ENCODE measurements at places on chromosomes 3 and 15.

GRCh38 chr15:101258238-101259144 is 6.6 kb upstream of the CHSY1 start:
- no peak for DNase-seq

- DNase-seq, result no peak
These were observed 36.7 kb downstream of the XYLB start for GRCh38 chr3:38383156-38383875.

- DNase-seq, result no peak
These were observed 543.9 kb upstream of the NAALADL2 start for GRCh38 chr3:174315225-174315624.

GRCh38 chr3:73813291-73813690 is 188.6 kb upstream of the PDZRN3 start:
- no peak for DNase-seq

GRCh38 chr3:60402931-60403330 is 848.3 kb downstream of the FHIT start:
- no peak for DNase-seq

DNA sequence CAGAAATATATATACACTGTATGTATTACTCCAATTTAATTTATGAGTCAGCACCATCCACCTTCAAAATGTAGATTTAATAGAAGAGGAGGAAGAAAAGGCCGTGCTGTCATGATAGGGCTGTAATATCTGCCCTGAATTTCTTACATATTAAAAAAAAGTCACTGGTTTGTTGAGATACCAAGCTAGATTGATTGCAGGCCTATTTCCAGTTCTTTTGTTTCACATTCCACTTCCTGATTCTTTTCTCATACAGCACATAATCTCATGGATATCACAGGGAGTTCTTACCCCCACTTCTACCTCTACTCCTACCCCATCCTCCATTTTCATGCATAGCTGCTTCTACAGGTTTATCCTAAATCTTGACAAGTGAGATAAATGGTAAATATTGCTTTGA is 290.3 kb downstream of the ZBTB20 start:
- DNase-seq, result no peak

DNA sequence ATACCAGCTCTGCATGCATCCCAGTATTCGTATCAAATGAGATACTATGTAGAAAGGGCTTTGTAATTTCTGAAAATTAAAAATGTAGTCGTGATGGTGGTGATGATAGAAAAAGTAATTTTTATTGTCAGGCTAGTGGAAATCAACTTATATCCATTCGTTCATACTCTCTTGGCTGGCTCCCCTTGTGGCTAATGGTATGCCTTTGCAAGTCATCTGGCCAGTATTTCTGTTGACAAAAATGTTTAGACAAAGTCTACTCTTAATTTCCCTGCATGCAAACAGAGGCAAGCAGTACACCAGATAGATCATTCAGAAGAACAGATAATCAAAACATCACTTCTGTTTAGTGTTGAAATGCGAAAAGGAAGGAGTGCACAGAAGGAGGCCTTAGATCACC is 49.6 kb upstream of the DUT start:
- no peak for DNase-seq

GRCh38 chr15:85702321-85703101 is 92.2 kb downstream of the KLHL25 start:
- DNase-seq, result no peak

- DNase-seq, result no peak
These were observed 172.2 kb upstream of the TSPAN3 start for GRCh38 chr15:77243135-77243534.

DNA sequence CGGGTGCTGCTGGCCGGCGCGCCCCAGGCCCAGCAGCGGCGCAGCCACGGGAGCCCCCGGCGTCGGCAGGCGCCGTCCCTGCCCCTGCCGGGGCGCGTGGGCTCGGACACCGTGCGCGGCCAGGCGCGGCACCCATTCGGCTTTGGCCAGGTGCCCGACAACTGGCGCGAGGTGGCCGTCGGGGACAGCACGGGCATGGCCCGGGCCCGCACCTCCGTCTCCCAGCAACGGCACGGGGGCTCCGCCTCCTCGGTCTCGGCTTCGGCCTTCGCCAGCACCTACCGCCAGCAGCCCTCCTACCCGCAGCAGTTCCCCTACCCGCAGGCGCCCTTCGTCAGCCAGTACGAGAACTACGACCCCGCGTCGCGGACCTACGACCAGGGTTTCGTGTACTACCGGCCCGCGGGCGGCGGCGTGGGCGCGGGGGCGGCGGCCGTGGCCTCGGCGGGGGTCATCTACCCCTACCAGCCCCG is 777 bp downstream of the LOXL1 start:
- DNase-seq, result no peak

- DNase-seq, result no peak
These were observed 82.9 kb upstream of the THBS1 start for GRCh38 chr15:39497759-39498565.

DNA sequence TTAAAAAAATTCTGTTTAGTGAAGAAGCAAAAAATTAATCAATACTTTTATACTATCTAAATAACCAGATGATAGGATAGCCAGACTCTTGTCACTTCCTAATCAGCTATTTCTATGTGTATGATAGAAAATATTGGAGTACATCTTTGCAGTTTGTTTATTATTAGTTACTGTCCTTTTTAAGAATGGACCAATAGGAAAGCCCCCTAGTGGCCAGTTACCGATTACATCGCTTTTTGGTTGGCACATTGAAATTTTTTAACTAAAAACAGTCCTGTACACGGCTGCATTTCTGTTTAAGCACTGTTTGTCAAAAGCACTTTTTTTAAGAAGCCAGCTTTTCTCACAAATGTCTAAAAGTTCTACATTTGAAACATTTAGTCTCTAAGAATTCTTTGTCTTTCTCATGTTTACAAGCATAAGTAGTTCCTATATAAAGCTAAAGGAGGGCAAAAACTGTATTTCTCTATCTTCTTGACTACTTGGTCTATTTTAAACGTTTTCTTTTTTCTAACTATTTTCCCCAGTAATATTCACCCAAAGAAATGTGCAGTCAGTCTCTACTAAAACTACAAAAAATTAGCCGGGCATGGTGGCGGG is 253.2 kb upstream of the LRTM1 start:
- no peak for DNase-seq

GRCh38 chr15:39767921-39768320 is 14.7 kb downstream of the FSIP1 start:
- DNase-seq, result no peak

GRCh38 chr3:122745369-122746021 is 48.1 kb downstream of the HSPBAP1 start:
- DNase-seq, result no peak

- no peak for DNase-seq
These were observed 34.6 kb upstream of the THRB start for GRCh38 chr3:24529210-24529609.

DNA sequence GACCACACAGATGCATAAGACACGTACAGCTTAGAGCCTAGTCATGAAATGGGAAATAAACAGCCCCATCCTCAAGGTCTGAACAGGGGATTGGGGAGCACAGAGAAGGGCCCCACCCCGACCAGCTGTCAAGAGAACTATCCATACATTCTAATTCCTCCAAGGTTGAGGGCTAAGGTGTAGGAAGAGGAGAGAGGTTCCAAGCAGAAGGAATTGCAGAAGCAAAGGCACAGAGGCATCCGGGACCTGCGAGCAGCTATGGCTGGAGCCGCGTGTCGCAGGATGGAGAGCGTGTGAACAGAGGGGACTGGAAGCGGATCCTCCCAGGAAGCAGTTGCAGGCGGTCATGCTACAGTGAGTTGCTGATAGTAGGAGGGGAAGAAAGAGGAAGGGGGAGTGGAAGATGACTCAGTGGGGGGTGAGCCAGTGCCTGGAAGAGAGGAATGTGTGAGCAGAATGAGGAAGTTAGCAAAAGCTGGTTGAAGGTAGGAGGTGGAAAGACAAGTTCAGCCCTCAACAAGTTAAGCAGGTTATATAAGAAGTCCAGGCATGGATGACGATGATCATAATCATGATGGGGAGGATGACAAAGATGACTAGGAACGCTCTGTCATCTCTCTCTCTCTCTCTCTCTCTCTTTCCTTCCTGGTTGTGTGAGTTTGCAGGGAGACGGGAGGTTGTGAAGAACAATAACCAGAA is 89.7 kb downstream of the LIPC start:
- no peak for DNase-seq

DNA sequence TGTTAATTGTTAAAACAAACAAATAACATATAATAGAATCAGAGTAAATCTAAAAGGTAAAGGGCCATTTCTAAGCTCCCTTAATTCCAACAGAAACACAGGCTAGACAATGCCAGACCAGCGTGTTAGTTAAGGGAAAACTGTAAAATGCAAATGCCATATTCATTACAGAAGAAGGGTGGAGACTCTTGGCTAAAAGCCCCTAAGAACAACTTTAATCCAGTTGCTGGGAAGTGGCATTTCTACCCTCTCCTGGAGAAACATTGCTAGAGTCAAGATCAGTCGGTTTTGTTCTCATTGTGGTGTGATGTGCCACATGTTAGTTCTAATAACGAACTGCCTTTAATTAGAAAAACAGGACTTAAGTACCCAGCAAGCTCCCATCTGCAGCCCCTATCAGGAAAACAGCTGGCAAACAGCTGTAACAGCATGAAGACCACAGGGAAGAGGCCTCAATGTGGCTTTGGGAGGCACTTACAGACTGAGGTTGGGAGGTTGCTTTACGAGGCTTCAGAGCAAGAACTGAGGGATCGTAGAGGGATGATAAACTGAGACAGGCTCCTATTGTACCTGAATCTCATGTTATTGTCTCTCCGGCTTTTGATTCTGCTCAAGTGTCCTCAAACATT is 1134.8 kb downstream of the ROBO1 start:
- DNase-seq, result no peak

- DNase-seq, result no peak
These were observed 40.0 kb downstream of the ZXDC start for GRCh38 chr3:126435456-126436315.

DNA sequence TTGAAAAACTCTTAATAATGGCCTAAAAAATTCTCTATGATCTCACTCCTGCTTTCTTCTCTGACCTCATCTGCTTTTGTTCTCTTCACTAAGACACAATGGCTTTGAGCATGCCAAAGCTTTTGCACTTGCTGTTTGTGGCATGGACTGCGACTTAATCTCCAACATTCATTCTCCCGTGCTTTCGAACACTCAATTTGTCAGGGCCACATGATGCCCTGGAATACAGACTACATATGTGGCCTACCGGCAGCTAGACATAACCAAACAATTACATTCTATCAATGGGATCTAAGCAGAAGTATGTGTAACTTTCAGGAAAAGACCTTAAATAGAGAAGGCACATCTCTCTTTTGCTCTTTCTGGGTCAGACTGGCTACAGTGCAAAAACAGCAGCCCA is 506.5 kb downstream of the MAGI1 start:
- no peak for DNase-seq

- no peak for DNase-seq
These were observed 110.3 kb downstream of the MFSD1 start for GRCh38 chr3:158912188-158912587.

DNA sequence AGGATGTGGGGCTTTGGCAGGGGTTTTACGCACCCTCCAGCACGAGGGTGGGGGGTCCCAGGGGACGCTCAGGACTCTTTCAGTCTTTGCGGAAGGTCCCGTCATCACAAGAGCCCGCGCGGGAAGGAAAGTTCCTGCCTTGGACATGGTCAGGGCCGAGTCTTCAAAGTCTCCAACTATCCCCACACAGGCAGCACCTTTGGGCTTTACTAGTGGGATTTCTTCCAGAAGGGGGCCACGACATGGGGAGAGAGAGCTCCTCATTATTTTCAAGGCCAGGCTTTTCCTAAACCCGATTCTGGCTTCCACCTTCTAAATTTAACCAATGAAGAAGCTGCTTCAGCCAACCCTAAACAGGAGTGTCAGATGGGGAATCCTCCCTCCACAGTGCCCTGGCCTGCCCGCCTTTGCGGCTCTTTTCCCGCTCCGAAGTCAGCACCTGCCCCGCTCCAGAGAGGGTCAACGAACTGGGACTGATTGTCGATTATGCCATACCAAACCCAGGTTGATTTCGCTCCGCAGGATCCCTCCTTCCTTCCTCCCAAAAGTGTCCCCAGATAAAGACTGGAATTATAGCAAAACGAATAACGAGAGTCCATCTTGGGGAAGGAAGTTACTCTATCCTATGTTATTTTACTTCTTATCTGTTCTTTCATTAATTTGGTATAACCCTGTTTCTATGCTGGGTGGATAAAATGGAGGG is 11.0 kb downstream of the SHOX2 start:
- DNase-seq, result no peak

DNA sequence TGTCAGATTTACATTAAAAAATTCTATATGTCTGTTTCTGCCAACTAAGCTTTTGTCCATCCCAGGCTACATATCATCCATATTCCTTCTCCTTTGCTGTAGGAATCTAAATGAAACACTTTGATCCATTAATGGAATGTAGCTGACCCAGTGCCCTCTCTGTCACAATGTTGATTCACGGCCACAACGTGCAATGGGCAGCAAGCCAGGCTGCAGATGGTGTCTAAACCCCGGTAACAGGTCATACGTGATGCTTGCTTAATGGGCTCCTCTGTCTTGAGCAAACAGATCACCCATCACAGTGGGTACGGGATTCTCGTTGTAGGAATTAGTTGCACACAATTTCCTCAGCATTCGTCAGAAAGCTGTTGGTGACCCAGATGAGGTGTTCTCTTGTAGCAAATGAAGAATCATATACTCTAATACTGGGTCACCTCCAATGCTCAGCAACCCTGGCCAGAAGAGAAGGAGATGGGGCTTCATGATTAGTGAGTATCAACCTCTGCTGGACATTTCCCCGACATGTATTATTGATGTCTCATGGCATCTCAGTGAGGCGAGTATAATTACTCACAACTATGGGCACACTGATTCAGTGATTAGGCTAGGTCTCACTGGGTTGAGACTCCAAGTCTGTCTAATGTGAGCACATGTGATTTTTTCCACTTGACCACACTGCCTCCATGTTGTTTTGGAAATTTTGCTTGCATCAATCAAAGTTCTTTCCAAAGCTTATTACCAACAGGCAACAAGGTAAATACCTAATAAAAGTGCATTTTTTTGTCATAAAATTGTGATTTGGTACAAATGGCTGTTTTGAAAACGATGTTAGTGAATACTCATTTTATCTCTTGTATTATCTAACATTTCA is 12.9 kb upstream of the DCBLD2 start:
- no peak for DNase-seq

Data from stimulated activated CD8-positive, alpha-beta memory T cell treated with anti-CD3 and anti-CD28 coated beads, Interleukin-15, amount 100 ng/mL, for 24 hours (primary cell).